ENCODE measurements at places on chromosomes 13 and 19.
A peak's percentile ranks its signal among the peaks of the same experiment; 100 is the strongest.

- H3K4me3 ChIP-seq, result peak overlapping the region; percentile 62
- no peaks in the 10 kb centered on the region for H3K27me3 ChIP-seq
- H3K36me3 ChIP-seq, result no peaks in the 10 kb centered on the region
- peaks cover 14% of the 10 kb centered on the region for H3K4me1 ChIP-seq
- peak overlapping the region; percentile 38 for H3K27ac ChIP-seq
Observed at GRCh38 chr19:45442778-45443461, 19.2 kb upstream of the ERCC1 start.

DNA sequence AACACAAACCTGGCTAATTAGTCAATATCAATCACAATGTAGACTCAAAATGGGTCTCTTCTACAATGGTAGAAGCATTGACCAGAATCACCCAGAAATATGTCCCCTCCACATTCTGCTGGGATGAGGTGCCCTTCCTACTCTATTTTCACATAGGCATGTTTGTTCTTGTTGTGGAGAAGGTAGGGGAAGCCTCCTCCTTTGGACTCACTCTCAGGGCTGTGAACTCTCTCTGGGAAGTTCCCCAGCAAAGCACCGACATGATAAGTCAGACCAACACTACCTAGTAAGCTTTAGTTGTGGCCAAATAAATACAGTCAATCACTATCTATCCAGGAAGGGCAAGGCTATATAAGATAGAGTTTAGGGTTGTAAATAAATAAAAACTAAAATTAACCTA is 194.5 kb upstream of the UBL3 start:
- H3K36me3 ChIP-seq, result no peaks in the 10 kb centered on the region
- H3K4me3 ChIP-seq, result no peak overlapping the region
- DNase-seq, result no peak
- no peaks in the 10 kb centered on the region for H3K27me3 ChIP-seq
- no peak overlapping the region for H3K27ac ChIP-seq

DNA sequence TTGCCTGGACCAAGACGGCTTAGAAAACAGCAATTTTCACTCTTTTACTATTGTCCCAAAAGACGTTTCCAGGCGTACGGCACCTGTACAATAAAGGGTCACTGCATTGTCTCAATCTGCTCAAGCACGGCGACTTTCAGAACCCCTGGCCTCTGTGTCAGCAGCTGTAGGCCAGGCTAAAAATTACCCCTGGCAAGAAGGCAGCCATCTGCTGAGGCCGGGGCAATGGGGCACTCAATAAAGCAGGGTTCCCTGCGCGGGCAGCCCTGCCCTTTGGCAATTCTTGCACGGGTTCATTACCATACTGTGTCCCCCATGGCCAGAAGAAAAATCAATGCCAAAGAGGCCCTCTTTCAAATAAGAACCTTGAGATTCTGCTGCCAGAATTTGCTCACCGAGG is 52.1 kb downstream of the STK24 start:
- DNase-seq, result no peak
- H3K36me3 ChIP-seq, result no peaks in the 10 kb centered on the region
- H3K27ac ChIP-seq, result no peak overlapping the region
- no peak overlapping the region for H3K4me3 ChIP-seq
- no peaks in the 10 kb centered on the region for H3K27me3 ChIP-seq
- H3K4me1 ChIP-seq, result no peaks in the 10 kb centered on the region

DNA sequence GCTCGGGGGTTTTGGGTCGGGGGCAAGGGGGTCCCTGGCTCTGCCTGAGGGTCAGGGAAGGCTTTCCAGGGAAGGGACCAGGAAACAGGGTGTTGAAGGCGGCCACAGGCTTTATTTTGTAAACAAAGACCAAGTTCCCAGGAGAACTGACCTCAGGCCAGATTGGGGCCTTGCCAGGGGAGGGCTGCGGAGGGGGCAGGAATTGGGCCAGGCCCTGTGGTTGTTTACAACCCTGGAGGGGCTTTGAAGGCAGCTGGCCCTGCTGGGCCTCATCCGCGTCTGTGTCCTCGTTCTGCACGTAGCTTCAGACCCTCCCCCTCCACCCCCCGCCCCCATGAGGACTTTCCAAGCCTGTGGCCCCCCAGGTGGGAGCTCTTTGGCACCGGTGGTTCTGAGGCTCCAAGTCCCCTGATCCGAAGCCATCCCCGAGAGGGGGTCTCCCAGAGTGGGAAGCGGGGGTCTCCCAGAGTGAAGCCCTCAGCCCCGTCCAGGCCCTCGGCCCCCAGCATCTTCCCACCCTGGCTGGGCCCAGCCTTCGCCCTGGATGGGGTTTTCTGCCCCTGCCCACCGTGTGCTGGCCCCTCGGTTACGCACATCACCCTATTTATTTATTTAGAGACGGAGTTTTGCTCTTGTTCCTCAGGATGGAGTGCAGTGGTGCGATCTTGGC is 13.5 kb upstream of the BSG start:
- H3K36me3 ChIP-seq, result no peaks in the 10 kb centered on the region
- DNase-seq, result no peak
- no peak overlapping the region for H3K27ac ChIP-seq
- no peak overlapping the region for H3K4me3 ChIP-seq
- H3K4me1 ChIP-seq, result no peaks in the 10 kb centered on the region

- no peaks in the 10 kb centered on the region for H3K27me3 ChIP-seq
- H3K4me3 ChIP-seq, result no peak overlapping the region
- DNase-seq, result no peak
- H3K27ac ChIP-seq, result no peak overlapping the region
- no peaks in the 10 kb centered on the region for H3K36me3 ChIP-seq
Observed at GRCh38 chr13:21894091-21894490, 223.2 kb downstream of the FGF9 start.

DNA sequence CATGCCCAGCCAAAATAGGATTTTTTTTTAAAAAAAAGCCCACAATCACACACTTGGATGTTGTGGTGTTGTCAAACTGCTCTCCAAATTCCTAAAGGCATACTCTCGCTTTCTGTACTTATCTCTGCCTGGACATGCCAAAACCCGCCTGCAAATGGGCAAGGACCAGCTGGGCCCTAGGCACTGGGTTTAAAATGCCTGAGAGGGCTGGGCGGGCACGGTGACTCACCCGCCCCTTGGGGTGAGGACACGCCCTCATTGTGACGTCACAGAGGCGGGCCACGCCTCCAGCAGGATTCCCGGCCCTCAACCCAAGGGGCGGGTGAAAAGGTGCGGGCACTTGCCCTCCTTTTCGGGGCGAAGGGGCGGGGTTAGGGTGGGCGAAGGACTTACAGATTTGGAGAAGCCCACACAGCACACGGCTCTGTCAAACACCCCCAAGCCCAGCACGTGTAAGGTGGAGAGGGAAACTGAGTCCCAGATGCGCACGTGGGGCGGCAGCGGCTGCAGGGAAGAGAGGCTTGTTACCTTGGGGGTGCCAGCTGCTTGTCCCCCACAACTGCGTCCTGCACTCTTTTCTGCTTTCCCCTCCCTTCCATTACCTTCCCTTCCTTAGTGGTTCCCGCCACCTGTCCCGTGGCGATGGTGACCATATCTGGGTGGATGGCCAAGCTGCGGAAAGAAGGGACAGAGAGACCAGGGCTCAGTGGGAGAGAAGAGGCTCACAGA is 6.6 kb downstream of the EML2 start:
- H3K4me3 ChIP-seq, result no peak overlapping the region
- H3K36me3 ChIP-seq, result no peaks in the 10 kb centered on the region
- DNase-seq, result peak; percentile 82
- peaks cover 14% of the 10 kb centered on the region for H3K4me1 ChIP-seq

DNA sequence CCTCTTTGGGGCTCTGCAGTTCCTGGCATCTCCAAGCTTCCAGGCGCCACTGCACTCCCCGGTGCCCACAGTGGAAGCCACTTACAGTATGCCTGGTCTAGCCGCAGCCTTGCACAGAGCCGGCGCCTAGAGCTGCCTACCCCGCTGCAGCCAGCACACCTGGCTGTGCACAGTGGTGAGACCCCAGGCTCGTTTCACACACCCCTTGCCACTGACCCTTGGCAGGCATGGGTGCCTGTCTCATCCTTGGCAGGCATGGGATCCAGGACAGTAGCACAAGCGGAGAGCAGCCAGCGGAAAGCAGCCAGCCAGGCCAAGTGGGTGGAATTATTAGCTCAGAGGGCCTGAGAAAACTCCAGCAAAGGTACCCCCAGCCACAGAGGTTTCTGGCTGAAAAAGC is 86.0 kb downstream of the SERP2 start:
- no peaks in the 10 kb centered on the region for H3K4me1 ChIP-seq
- no peak overlapping the region for H3K27ac ChIP-seq
